ENCODE measurements at places on chromosomes 7 and 10.
A peak's percentile ranks its signal among the peaks of the same experiment; 100 is the strongest.

DNA sequence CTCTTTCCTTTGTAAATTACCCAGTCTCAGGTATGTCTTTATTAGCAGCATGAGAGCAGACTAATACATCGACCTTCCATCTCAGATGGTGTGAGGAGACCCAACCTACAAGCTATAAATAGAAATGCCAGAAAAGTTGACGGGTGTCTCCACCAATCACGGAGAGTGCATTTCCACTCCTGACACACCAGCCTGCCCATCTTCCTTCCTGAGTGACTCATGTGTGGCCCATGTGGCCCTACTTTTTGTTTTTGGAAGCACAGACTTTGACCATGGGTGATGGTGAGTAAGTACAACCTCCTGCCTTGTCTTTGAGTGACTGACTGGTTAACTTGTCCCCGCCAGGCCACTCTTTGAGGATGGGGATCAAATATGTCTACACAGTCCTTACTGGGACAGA lies 147.0 kb downstream of the OAT start:
- DNase-seq: no peak

- DNase-seq: no peak
Observed at GRCh38 chr10:123622381-123622780, 43.8 kb upstream of the GPR26 start.

GRCh38 chr10:51023636-51024035 lies 50.7 kb upstream of the PRKG1 start:
- no peak for DNase-seq

GRCh38 chr7:141563956-141564623 lies 12.9 kb downstream of the AGK start:
- DNase-seq: no peak

GRCh38 chr10:1183701-1184100 lies 127.5 kb downstream of the WDR37 start:
- no peak for DNase-seq

- no peak for DNase-seq
Observed at GRCh38 chr7:116087291-116087690, 56.7 kb upstream of the TFEC start.

DNA sequence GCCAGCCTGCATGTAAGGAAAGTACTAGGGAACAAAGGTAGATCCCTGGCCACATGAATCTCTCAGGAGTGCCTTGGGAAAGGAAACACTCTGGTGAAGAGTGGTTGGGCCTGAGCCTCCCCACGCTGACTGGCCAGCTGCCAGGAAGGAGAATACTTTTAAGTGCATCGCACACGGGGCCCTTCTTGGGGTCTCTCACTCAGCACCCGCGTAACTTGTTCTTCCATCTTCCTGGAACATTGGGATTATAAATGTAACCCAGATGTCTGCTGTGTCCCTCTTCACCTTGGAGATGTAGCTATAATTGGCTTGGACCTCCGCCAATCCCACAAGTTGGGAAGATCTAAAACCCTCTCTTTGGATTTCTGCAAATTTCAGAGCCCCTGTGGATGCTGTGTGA lies 4.4 kb upstream of the GLI3 start:
- DNase-seq: no peak

DNA sequence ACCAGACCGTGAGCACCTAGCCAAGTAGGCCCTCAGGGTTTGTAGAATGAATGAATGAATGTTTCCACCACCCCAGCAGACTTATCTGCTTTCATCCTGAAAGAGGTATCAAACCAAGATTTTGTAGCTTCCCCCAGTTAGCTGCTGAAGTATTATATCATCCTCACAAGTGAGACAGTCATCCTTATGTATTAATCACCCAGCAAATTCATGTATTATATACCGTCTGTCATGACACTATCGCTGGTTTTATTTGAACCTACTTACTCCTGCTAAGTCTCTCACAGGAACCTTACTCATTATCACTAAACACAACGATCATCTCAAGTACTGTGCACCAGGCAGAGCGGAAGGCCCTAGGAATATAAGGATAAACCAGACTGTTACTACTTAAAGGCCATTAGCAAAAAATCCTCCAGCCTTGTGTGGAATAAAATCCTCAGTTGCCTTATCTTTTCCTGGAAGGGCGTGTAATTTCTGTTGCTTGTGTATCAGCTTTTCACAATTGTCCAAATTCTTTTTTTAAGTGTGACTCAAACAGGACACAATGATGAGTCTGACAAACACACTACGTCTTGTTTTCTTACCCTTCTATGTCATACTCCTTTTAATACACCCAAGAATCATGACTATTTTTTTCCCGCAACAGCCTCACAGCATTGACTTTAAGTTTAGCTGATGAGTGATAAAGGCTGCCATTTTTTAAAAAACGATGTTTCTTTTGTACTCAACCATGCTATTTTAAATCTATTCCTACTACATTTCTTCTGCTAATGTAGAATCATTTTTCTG lies 176.1 kb upstream of the KLF14 start:
- no peak for DNase-seq

- DNase-seq: no peak
Observed at GRCh38 chr10:78597796-78598555, 470.8 kb upstream of the ZMIZ1 start.

DNA sequence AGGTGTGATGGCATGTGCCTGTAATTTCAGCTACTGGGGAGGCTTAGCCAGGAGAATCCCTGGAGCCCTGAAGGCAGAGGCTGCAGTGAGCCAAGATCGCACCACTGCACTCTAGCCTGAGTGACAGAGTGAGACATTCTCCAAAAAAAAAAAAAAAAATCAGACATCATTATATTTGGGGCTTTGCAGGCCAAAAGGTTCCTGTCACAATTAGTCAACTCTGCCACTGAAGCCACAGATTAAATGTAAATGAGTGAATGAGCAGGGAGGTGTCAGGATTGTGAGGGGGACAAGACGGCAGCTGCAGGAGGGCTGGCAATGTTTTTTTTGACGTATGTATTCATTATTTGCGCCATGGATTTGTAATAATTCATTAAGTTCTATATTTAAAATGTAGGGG lies 3.3 kb downstream of the ZNF33B start:
- no peak for DNase-seq

- DNase-seq: no peak
Observed at GRCh38 chr10:122490786-122491680, 29.7 kb downstream of the HTRA1 start.

DNA sequence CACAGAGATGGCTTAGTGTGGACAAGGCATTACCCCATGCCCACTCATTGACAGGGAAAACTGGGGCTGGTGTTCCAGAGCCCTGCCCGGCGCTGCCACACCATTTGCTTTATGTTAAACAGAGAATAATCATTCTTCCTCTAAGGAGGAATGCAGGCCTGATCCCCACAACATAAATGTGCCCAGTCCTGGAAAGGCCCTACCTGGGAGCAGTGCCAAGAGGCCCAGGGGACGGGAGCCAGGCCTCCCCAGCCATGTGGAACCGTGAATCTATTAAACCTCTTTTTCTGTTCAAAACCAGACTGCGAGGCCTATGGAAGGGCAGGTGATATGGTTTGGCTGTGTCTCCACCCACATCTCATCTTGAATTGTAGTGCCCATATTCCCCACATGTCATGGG lies 264.1 kb downstream of the GRID1 start:
- no peak for DNase-seq

GRCh38 chr7:82284936-82285519 lies 158.5 kb downstream of the CACNA2D1 start:
- DNase-seq: no peak

- no peak for DNase-seq
Observed at GRCh38 chr10:70604106-70604505, 1.6 kb upstream of the PRF1 start.

DNA sequence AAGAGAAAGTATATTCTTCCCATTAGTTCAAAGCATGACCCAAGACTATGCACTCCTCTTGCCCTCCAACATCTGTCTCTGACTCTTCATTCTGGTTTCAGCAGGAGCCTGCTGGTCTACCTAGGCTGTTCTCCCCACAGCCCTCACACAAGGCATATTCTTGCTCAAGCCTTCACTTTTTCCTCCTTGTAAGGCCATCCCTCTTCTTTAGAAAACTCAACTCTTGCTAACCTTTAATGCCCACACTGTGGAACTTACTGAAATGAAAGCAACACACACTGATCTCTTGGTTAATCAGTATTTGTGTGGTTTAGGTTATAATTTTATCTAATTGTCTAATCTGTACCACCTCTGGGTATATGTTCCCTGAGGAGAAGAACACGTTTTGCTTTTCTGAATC lies 75.8 kb downstream of the PRKCQ start:
- DNase-seq: no peak

GRCh38 chr7:87155788-87156187 lies 3.5 kb downstream of the DMTF1 start:
- DNase-seq: no peak

DNA sequence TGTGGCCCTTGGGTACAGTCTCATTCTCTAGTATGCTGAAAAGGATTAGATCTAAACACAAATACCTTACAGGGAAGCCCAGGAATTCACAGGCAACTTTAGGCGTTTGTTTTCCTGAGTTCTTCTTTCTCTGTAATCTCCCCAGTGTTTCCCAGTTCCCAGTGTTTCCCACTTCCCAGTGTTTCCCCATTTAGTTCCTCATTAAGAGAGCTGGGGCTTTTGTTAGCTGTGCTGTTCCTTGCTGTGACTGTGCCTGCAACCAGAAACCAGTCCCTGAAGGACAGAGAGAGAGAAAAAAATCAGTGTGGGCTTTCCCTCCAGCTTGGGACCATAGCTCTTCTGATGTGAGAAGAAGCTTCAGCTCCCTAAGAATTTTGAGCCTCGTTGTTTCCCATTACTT lies 802.9 kb upstream of the COBL start:
- DNase-seq: no peak

DNA sequence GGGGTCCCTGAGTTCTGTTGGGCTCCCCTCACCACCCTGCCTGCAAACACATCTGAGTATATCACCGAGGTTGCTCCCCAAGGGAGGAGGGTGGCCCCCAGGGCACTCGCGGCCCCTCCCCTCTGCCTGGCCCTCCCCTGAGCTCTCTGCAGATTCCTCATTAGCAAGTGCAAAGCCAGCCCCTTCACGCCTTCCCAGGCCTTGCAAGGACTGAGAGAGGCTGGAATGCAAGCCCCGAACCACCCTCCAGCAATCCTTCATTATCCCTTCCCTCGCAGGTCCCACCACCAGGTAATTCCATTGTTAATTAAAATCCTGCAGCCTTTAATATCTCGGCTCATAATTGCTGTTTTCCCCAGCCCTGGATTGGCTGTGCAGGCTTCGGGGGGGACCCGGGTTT lies 35.3 kb upstream of the MYL10 start:
- no peak for DNase-seq

DNA sequence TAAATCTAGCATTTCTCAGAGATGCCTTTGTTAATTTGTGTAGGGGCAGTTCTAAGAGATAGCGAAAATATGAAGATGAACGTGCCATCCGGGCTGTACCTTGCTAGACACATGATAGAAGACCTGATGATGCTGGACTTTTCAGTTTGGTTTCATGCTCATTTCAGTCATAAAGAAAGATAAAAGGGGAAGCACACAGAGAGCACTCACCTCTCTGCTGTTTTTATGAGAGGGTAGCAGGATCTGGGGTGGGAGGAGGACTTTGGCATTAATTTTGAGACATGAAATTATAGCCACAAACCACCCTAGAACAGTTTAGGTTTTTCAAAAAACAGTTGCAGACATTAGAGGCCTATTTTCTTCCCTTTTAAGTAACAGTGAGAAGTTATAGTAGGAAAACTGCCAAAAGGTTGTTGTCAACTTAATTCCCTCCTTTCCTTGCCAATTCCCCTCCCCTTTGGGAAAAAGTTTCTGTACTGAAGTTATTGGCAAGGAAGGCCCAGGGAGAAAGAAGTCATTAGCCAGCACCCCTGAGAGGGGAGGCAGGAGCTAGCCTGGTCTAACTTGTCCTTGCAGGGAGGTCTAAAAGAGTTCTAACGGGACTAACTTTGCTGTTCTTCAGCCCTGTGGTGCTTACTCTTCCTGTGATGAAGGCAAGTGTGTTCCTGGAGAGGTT lies 2.6 kb downstream of the ST7 start:
- DNase-seq: no peak

GRCh38 chr7:30752484-30752883 lies 549 bp downstream of the INMT start:
- DNase-seq: no peak

DNA sequence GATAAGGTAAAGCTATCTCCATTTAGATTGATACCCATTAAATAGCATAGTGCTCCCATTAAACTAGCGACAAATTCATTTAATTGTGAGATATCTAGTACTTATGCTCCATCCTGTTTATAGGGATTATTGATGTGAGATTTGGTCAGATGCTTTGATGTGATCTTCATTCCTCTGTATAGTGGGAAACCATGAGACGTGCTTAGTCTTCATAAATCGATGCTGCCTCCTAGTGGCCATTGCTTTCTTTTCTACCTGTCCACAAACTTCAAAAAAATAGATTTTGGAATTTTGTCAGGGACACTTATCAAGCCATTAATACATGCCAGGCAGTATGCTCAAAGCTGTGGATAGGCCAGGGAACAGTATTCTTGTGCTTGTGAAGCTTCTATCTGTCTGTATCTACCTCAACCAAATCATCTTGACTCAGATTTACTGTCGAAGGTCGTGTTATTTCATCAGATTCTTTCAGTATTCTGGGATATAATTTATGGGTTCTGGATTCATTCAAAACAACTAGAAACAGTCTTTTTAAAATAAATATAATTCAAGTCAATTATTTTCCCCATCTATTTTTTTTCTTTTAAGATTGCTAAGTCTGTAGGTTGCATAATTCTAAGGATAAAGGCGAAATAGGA lies 12.0 kb downstream of the LSM8 start:
- peak; percentile 54 for DNase-seq

DNA sequence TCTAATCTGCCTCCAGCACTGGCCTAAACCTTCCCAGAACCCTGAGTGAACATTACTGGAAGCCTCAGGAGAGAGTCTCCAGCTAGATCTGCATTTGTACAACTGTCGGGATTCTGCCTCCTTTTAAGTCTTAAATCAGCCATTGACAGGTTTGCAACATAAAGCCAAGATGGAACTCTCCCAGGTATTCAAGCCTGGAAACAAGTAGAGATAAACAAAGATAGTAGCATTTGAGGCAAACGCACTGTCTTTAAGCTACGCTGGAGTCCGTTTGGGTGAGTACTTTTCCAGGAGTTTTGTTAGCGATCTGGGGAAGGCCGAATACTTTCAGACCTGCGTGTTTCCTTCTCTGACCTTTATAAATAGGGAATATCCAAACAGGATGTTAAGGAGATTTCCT lies 317.2 kb upstream of the FZD8 start:
- DNase-seq: no peak

DNA sequence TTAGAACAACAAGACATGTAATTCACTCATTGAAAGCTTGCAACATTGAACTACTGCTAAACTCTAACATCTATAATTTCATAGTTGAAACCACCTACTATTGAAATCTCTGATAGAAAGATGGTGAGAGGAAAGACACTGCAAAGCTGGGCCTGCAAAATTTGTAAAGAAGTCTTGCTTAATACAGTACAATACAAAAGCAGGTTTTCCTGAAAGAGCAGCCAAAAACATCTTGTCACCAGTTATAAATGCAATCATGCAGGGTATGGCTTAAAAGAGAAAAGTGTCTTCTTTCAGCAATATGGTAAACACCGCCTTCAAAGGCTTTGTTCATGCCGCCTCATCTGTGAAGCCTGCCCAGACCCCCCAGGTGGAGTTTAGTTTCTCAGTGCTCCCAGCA lies 109.2 kb downstream of the ANK3 start:
- DNase-seq: no peak
